ENCODE measurements at places on chromosomes 13 and 19.
A peak's percentile ranks its signal among the peaks of the same experiment; 100 is the strongest.

GRCh38 chr19:51031880-51032225, 2.9 kb downstream of the KLK12 start:
- no peak for DNase-seq

DNA sequence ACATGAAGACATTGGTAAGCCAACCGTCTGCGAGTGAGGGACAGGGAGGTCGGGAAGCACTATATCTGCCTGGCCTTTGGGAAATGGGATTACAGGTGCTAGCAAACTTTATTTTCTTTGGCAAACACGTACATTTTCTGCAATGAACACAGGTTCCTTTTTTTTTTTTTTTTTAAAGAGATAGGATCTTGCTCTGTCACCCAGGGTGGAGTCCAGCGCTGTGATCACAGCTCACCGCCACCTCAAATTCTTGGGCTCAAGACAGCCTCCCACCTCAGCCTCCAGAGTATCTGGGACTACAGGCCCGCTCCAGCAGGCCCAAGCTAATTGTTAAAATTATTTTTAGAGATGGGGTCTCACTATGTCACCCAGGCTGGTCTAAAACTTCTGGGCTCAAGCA, 24.2 kb downstream of the ELAVL1 start:
- DNase-seq = no peak

DNA sequence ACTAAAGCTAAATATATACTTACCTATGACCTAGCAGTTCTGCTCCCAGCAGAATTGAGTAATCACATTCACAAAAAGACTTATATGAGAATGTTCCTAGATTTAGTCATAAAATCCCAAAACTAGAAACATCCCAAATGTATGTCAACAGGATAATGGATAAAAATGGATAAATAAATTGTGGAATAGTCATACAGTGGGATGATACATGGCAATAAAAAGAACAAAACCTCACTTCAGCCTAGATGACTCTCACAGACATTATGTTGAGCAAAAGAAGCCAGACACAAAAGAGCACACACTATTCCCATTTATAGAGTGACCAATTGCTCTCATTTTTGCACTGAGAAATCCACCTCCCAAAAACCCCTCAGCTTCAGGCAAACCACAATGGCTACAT, 352.4 kb upstream of the HTR2A start:
- peak; percentile 27 for DNase-seq

GRCh38 chr19:3176715-3177501, 1.7 kb upstream of the S1PR4 start:
- no peak for DNase-seq

GRCh38 chr13:40958655-40959054, 60.5 kb downstream of the ELF1 start:
- DNase-seq = no peak

DNA sequence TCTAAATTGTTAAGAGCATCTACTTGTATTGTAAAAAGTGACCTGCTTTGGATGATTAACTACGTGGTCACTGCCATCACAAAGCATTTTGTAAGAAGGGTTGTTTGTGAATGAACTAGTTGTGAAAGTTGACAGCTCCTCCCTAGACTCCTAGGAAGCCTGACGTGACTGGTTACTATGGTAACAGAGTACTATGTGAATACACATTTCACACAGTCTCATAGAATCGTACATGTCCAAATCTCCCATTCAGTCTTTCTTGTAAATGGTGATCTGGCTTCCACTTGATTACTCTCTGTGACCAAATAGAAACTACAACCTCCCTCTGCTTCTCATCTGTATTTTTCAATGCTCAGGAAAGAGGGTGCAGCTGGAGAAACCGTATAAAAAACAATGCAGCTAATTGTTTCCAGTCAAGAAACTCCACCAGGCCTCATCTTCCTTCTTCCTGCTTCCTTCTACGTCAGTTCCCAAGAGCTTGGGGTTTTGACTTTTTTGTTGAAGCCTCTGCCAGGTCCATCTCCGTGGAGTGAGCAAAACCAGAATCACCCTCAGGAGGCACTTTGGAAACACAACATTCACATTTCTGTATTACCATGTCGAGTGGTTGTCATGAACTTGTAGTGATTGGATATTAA, 83.4 kb downstream of the GPC6 start:
- DNase-seq = peak; percentile 35

- no peak for DNase-seq
These were observed 40.0 kb upstream of the MATK start for GRCh38 chr19:3826163-3826562.

GRCh38 chr13:41241626-41242025, 21.8 kb downstream of the MTRF1 start:
- DNase-seq = no peak

- DNase-seq = peak; percentile 48
These were observed 73.9 kb upstream of the SLC10A2 start for GRCh38 chr13:103140001-103140671.

DNA sequence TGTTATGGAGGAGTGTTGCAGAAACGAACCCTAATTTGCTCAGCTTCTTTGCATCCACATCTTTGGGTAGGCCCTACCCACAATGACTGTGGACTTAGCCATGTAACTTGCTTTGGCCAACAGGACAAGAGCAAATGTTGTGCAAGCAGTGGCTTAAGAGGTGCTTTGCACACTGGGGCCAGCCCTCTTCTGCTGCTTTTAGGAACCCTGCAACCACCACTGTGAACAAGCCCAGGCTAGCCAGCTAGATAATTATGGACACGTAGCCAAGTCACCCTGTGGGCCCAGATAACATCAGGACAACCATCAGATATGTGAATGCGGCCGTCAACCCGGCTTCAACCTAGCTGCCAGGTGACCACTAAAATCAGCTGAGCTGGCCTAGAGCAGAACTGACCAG, 17.1 kb downstream of the C19orf47 start:
- DNase-seq = no peak

DNA sequence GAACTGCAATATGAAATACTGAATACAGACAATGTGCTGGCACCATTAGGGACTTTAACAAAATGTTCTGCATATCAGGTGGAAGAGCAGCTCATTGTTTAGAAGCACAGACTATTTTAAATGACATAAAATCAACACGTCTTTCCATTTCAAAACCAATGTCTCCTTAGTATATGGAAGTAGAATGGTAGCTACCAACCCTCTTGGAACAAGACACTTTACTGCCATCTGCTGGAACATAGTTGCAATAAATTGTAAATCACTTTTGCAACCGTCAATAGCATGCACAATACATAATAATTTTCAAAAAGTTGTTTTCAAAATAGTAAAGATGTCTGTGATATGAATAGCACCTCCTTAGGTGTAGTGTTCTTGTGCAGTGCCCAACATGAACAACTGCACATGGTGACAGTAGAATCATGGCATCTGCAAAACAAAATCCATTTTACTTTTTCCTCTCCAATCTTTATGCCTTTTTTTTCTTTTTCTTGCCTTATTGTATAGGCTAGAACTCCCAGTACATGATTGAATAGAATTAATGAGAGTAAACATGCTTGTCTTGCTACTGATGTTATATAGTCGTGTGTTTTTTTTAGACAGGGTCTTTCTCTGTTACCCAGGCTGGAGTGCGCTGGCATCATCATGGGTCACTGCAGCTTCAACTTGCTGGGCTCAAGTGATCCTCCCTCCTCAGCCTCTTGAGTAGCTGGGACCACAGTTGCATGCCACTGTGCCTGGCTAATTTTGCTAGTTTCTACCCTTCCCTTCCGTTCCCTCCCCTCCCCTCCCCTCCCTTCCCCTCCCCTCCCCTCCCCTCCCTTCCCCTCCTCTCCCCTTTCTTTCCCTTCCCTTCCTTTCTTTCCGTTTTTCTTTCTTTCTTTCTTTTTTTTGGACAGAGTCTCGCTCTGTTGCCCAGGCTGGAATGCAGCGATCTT, 7.8 kb upstream of the LYPD5 start:
- peak; percentile 51 for DNase-seq

GRCh38 chr19:570937-571565, 1.3 kb upstream of the BSG start:
- DNase-seq = no peak

DNA sequence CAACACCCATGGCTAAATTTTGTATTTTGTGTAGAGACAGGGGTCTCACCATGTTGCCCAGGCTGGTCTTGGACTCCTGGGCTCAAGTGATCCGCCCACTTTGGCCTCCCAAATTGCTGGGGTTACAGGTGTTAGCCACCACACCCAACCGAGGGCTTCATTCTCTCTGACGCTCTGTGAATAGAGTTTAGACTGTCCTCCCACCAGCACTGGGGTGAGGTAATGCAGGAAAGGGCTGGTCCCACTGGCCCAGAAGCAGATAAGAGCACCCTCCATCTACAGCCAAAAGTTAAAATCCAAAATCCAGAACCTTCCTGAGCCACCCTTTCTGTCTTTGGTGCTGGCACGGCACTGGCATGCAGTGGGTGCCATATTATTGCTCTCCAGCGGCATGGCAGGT, 31.8 kb upstream of the HOMER3 start:
- no peak for DNase-seq

DNA sequence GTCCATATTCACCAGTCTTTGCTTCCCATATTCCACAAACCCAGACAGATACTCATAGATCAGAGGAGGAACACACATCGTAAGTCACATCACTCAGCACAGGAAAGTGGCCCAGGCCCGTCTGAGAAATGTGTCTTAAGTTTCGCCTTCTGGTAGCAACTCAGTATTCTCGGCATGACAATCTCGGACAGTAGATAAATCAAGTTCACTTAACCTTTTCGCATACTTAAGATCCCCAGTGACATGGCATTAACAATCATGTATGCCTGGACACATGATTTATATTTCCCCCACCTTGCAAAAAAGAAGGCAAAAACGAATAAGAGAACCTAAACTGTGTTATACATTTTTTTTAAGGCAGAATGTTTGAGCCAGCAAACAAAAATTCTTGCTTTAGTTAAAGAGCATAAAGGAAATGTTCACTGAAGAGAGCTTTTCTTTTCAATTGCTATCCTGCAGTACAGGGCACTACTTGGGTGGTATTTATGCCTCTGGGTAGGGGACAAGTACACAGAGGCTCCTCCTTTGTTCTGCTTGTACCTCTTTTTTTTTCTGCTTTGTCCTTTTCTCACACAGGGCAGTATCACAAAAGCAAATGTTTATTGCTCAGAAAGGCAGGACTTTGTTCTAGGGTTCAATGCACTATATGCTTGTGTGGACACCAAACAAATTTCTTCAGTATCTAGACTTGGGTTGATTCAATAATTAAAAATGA, 360.6 kb downstream of the TDRD3 start:
- DNase-seq = no peak

DNA sequence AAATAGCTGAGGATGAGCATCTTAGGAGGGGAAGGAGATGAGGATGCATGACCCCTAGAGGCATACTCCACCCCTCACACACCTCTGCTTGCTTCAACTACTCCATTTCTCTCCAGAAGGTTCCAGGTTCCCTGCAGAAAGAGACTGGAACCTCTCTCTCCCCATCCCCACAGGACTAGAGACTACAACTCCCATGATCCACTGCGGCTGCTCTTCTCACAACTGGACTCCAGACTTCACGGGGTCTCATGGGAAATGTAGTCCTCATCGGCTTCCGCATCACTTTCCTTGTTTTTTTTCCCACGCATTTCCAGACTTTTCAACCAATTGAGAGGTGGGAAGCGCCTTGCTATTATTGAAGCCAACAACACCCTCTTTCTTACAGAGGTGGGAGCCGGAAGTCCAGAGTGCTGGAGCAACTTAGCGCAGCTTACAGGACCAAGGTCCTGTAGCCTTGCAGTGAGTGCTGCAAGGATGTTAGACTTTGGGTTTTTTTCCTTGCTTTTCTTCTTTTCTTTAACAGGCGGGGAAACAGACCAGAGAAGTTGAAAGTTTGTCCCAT, 13.9 kb upstream of the CACNG6 start:
- peak; percentile 86 for DNase-seq
